ENCODE measurements at places on chromosomes 12 and 14.

GRCh38 chr12:7137908-7138307 is 7.7 kb downstream of the CLSTN3 start:
- DNase-seq, result no peak

- DNase-seq, result no peak
Observed at GRCh38 chr12:51056242-51056641, 8.1 kb downstream of the LETMD1 start.

DNA sequence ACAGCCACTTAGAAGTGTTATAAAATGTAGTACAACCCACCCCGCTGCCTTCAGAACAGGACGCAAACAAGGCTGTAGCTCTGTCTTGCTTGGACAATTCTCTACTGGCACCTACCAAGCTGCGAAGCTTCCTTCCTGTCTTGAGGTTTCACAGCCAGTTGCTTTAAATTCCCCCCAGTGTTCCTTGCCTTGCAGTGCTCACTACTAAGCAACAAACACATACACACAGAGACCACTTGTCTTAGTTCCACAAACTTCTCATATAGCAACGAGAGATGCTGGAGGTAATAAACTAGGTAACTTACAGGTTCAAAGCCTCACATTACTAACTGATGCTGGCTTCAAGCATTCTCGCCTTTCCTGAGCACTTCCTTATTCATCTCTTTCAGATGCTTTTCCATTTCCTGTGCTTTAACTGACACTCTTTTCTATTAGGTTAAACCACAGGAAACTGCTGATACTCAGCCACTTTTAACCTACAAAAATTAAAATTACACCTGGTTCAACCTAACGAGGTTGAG is 91.5 kb upstream of the PTGDR start:
- DNase-seq, result no peak

DNA sequence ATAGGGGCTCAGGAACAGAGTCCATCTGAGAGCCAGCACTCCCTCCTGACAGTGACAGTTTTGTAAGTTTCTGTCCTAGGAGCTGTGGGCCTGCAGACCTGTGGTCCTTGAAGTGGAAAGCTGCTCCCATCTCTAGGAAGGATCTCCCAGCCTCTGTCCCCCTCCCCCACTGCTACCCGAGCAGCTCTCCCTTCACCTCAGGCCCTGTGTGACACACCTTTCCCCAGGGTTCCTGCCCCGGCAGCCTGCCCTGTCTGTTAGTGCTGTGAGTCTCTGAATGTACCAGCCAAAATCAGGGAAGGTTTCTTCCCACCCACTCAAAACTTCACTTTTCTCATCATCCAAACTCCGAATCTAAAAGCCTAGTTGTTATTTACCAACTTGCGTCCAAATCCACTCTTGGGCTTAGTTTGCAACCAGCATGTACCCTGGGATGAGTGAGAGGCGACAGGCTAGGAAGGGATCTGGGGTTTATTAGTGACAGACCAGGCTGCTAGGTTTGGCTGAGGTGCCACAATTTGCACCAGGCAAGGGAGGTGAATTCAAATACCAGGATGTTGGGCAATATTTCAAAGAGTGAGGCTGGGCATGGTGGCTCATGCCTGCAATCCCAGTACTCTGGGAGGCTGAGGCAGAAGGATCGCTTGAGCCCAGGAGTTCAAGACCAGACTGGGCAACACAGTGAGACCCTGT is 39.9 kb downstream of the NINJ2 start:
- DNase-seq, result no peak

DNA sequence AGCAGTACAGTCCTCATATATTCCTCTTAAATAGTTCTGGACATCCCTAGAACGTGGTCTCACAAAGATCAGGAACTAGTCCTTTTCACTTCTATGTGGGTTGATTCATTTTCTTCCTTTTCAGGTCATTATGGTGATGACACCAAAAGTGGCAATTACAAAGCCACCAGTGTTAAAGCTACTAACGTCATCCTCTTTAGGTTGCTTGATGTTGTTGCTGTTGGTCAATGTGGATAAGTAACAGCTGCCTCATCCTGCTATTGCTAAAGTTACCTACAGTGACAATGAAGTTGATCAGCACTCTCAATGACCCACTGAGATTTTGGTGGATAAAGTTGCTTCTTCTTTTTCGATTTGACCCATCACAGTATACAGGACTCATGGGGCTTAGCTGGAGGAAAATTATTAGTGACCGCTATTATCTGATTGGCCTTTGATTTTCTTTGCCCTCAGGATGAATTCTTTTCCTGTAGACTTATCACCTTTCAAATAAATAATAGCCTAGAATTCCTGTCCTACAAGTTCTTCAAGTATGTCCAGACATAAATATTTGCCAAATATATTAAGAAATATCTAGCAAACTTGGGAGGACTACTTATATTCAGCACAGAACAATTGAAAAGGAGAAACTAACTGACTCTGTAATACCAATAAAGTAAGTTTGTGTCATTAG is 54.0 kb upstream of the ATP2B1 start:
- no peak for DNase-seq

- no peak for DNase-seq
Observed at GRCh38 chr14:53398616-53399015, 245.5 kb upstream of the DDHD1 start.

DNA sequence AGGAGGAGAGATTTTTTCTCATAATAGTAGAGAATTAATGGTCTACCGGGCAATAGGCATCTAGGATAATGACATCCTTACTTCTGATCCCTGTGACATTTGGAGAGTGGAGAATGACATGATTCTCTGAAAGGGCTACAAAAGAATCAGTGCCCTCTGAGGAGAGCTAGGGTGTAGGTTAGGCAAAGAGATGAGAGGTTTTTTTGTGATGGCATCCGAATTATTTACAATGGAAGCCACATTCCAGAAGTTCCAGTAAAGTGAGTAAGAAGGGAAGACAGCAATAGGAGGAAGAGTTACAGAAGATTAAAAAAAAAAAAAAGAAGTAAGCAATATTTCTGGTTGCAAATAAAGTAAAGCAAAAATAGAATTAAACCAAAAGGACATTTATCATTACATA is 478.0 kb downstream of the RMST start:
- DNase-seq, result peak; percentile 31

DNA sequence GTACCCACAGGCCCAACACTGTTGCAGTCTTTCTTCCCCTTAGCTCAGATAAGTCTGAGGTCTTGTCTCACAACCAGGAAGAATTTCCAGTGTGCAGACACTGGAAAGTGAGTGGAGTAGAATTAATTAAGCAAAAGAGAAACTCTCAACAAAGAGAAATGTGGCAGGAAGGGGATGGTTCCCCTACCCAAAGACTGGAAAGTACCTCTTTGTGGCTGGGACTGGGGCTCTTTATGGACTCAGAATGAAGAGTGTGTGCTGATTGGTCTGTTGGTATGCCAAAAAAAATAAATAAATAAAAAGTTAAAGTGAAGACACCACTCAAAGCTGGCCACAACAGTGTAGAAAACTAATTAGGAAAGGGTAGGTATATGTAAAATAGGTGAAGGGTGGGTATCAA is 26.4 kb downstream of the GLIPR1L1 start:
- no peak for DNase-seq

All from urothelium cell line (cell line).